ENCODE measurements at places on chromosomes 4 and X. TPM values are rescaled to one million over a fixed set of nuclear protein-coding genes. Genes with fewer than 3 reads are reported as not detected.
A peak's percentile ranks its signal among the peaks of the same experiment; 100 is the strongest.

Gene PRKG2
- 0.39 TPM for total RNA-seq

Gene TEX13B
- not detected for total RNA-seq

Gene CRMP1
- total RNA-seq = not detected

Gene TMEM47
- not detected for total RNA-seq

Gene GABRE
- total RNA-seq = not detected

Gene HMX1
- total RNA-seq = not detected

Gene SLC26A1
- total RNA-seq = not detected

Gene BTK
- 0.42 TPM for total RNA-seq

Gene ABRAXAS1
- total RNA-seq = 19.5 TPM

Gene GPR143
- total RNA-seq = not detected

- no peak overlapping the region for H3K4me3 ChIP-seq
- H3K27ac ChIP-seq = no peak overlapping the region
- no peaks in the 10 kb centered on the region for H3K36me3 ChIP-seq
- no peaks in the 10 kb centered on the region for H3K4me1 ChIP-seq
- H3K27me3 ChIP-seq = peaks cover 3% of the 10 kb centered on the region
These were observed 209.7 kb upstream of the BOD1L1 start for GRCh38 chr4:13836946-13837912.

DNA sequence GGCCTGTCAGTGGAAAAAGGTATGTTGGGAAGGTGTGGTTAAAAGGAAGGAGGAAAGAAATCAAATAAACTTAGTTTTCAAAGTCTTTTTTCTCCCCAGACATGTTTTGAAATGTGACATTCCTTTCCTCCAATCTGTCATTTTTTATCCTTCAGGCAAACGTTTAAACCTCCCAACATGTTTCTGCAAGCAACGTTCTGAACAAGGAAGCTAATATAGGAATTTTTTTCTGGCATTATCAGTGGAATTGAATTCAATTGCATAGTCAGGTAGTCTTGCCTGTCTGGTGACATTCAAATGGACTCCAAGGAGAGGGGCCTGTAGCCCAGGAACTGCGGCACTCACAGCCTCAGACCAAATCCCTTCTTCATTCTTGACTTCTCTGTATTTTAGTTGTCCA lies 30.0 kb upstream of the RASSF6 start:
- no peak for DNase-seq
- no peaks in the 10 kb centered on the region for H3K36me3 ChIP-seq
- no peak overlapping the region for H3K27ac ChIP-seq

GRCh38 chrX:24619647-24620046 lies 27.5 kb downstream of the PCYT1B start:
- no peaks in the 10 kb centered on the region for H3K27me3 ChIP-seq
- no peak overlapping the region for H3K27ac ChIP-seq
- no peaks in the 10 kb centered on the region for H3K4me1 ChIP-seq

DNA sequence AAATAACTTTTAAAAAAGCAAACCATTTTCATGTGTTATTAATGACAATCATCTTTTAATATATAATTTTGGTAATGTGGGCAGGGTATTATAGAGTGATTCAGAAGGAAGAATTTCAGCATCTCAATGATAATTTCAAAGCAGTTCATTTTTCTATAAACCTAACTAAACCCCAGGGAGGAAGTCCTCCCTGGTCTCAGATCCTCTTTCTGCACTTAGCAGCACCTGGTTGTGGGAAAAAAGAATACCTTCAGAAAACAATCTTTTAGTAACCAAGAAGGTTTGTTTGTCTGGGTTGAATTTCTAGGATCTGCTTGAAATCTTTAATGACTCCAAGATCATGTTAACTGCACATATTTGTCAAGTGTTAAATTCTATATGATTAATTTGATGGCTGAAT lies 29.9 kb downstream of the DKK2 start:
- no peaks in the 10 kb centered on the region for H3K27me3 ChIP-seq
- no peaks in the 10 kb centered on the region for H3K4me1 ChIP-seq
- no peaks in the 10 kb centered on the region for H3K36me3 ChIP-seq
- no peak for DNase-seq

DNA sequence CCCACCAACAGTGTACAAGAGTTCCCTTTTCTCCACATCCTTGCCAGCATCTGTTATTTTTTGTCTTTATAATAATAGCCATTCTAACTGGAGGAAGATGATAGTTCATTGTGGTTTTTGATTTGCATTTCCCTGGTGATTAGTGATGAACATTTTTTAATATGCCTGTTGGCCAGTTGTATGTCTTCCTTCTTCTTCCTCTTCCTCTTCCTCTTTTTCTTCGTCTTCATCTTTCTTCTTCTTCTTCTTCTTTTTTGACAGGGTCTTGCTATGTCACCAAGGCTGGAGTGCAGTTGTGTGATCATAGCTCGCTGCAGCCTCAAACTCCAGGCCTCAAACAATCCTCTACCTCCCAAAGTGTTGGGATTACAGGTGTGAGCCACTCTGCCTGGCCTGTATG lies 87.4 kb downstream of the CCDC160 start:
- no peaks in the 10 kb centered on the region for H3K36me3 ChIP-seq
- no peaks in the 10 kb centered on the region for H3K4me1 ChIP-seq
- H3K27ac ChIP-seq = no peak overlapping the region

- H3K27ac ChIP-seq = no peak overlapping the region
- no peaks in the 10 kb centered on the region for H3K4me1 ChIP-seq
- H3K36me3 ChIP-seq = no peaks in the 10 kb centered on the region
- DNase-seq = no peak
- H3K4me3 ChIP-seq = no peak overlapping the region
These were observed 24.1 kb downstream of the OPHN1 start for GRCh38 chrX:68409194-68409593.

DNA sequence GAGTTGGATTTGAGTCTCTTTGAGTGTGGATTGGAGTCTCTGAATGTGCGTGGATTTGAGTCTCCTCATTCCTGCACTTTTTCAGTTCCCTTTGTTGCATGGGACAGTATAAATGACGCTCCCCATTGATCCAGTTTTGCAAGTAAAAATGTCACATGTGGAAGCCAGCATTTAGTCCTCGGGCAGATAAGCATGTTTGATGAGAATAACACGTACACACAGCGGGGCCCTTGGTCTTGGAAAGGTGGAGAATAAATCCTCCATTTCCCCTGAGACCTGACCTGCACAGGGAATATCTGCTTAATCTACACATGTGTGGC lies 8.1 kb downstream of the P2RY8 start:
- H3K4me3 ChIP-seq = no peak overlapping the region
- no peak for DNase-seq
- no peak overlapping the region for H3K27ac ChIP-seq
- H3K4me1 ChIP-seq = peaks cover 41% of the 10 kb centered on the region
- peaks cover 52% of the 10 kb centered on the region for H3K36me3 ChIP-seq
- H3K27me3 ChIP-seq = no peaks in the 10 kb centered on the region

DNA sequence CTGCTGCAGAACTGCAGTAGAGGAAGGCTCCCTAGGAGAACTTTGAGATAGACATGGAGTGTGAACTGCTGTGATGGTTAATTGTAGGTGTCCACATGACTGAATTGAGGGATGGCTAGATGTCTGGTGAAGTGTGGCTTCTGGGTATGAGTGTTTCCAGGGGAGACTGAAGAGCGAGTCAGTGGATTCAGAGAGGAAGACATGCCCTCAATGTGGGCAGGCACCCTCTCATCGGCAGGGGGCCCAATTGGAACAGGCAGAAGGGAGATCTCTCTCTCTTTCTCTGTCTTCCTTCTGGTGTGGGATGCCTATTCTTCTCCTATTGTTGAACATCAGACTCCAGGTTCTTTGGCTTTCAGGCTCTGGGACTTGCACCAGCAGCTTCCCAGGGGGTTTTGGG lies 304.7 kb upstream of the GATB start:
- no peak overlapping the region for H3K4me3 ChIP-seq
- H3K27me3 ChIP-seq = no peaks in the 10 kb centered on the region
- H3K27ac ChIP-seq = no peak overlapping the region
- H3K36me3 ChIP-seq = no peaks in the 10 kb centered on the region
- H3K4me1 ChIP-seq = peaks cover 31% of the 10 kb centered on the region
- DNase-seq = peak; percentile 38

- no peaks in the 10 kb centered on the region for H3K36me3 ChIP-seq
- H3K27ac ChIP-seq = no peak overlapping the region
- no peak overlapping the region for H3K4me3 ChIP-seq
These were observed 9.8 kb upstream of the ANXA5 start for GRCh38 chr4:121706595-121707021.

GRCh38 chr4:140138428-140138827 lies 15.6 kb downstream of the MAML3 start:
- no peak for DNase-seq
- H3K27ac ChIP-seq = no peak overlapping the region
- H3K4me1 ChIP-seq = no peaks in the 10 kb centered on the region
- H3K36me3 ChIP-seq = no peaks in the 10 kb centered on the region

- H3K4me3 ChIP-seq = no peak overlapping the region
- H3K27ac ChIP-seq = no peak overlapping the region
- H3K4me1 ChIP-seq = no peaks in the 10 kb centered on the region
- no peaks in the 10 kb centered on the region for H3K36me3 ChIP-seq
- DNase-seq = no peak
These were observed 102.8 kb upstream of the BMP2K start for GRCh38 chr4:78673337-78673736.

- no peaks in the 10 kb centered on the region for H3K36me3 ChIP-seq
- no peaks in the 10 kb centered on the region for H3K4me1 ChIP-seq
- no peaks in the 10 kb centered on the region for H3K27me3 ChIP-seq
- H3K4me3 ChIP-seq = no peak overlapping the region
- DNase-seq = no peak
These were observed 122.7 kb downstream of the CCNB3 start for GRCh38 chrX:50327235-50327634.

GRCh38 chr4:95898226-95898625 lies 58.3 kb downstream of the PDHA2 start:
- H3K4me1 ChIP-seq = no peaks in the 10 kb centered on the region
- H3K27ac ChIP-seq = no peak overlapping the region
- no peaks in the 10 kb centered on the region for H3K27me3 ChIP-seq
- H3K4me3 ChIP-seq = no peak overlapping the region
- no peak for DNase-seq

DNA sequence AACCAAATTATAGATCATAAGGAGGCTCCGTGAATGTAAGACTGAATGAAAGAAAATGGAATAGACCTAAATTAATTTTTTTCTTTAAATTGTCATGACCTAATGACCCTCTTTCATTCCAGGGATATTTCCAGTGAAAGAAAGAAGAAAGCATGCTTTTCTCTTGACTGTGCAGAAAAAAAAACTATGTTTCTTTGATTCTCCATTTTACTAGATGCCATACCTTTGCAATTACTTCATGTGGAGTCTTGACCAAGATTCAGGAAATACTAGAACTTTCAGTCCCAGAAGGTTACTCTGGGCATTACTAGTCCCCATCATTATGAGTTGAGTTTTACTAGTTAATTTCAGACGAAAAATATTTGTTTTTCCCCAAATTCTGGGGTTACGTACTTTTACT lies 6.4 kb upstream of the COMMD8 start:
- H3K36me3 ChIP-seq = no peaks in the 10 kb centered on the region
- H3K4me1 ChIP-seq = no peaks in the 10 kb centered on the region
- H3K27ac ChIP-seq = no peak overlapping the region
- DNase-seq = no peak

GRCh38 chr4:182894681-182895275 lies 22.4 kb downstream of the DCTD start:
- DNase-seq = no peak
- no peak overlapping the region for H3K4me3 ChIP-seq
- no peak overlapping the region for H3K27ac ChIP-seq

DNA sequence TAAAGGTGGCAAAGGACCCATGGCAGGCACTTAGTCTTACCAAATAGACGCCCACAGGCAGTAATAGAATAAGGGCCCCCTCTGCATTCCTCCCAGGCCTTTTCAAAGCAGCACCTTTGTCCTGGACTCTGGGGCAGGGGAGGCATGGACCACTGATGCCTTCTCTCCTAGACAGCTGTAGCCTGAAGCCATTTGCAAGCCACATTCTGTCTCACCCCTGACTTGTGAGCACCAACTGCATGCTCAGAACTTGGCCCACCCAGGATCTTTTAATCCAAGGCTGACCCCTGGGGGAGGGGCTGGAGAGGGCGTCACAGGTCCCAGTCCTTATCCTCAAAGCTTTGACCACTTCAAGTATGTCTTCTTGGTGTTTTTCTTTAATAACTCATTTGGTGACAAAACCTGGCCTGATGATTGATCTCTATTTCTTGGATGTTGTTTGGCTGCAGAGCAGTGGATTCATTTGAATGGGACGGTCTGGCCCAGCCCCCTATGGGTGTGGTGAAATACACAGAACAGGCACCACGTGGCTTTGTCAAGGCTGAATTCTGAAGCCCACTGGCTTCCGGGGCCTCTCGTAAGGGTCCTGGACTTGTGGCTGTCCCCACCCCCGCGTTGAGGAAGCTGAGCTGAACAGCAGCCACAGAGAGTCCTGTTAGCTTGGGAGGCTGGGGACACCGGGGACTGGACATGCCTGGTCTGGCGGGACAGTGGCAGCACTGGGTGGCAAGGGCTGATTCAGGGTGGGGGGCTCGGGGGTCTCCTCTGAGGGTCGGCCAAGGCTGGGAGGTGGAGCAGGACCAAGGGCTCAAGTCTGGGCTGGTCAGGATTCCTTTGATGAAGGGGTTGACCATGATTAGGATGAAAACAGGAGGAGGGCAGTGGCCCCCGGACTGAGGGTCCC lies 36.6 kb downstream of the ADRA2C start:
- H3K27me3 ChIP-seq = peaks cover 2% of the 10 kb centered on the region
- no peaks in the 10 kb centered on the region for H3K36me3 ChIP-seq
- no peak overlapping the region for H3K4me3 ChIP-seq
- no peak overlapping the region for H3K27ac ChIP-seq

DNA sequence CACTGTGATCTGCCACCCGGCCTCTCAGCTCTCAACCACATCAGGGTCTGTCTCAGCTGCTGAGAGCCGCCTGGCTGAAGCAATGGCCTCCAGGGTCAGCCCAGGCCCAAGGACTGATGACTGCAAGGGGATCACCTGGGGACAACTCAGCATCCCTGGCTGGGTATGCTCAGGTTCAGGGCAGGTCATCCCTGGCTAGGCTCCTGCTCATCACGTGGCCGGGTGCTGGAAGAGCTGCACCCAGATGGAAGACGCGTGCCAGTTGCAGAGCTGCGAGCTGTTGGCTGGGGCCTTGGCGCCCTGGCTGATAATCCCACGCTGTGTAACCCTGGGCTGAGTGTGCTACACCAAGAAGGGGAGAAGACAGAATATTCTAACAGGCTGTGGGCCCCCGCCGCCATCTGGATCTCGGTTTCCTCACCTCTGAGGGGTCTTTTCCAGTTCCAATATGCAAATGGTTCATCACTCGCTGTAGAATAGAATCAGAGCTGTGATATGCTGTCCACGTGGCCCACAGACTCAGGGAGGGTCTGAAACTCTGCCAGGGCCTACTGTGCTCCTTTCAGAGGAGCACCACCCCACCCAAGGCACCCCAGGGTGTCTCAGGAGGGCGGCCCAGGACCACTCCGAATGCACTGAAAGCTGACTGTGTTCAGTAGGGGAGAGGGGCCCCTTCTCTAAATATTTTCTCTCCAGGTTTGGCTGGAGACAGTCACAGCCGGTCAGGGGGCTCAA lies 338.8 kb downstream of the BCOR start:
- DNase-seq = no peak
- H3K4me1 ChIP-seq = no peaks in the 10 kb centered on the region
- no peaks in the 10 kb centered on the region for H3K27me3 ChIP-seq
- no peaks in the 10 kb centered on the region for H3K36me3 ChIP-seq
